ENCODE measurements at places on chromosomes 4 and X.
A peak's percentile ranks its signal among the peaks of the same experiment; 100 is the strongest.

GRCh38 chr4:159305129-159305528, 202.2 kb downstream of the RAPGEF2 start:
- DNase-seq: no peak

DNA sequence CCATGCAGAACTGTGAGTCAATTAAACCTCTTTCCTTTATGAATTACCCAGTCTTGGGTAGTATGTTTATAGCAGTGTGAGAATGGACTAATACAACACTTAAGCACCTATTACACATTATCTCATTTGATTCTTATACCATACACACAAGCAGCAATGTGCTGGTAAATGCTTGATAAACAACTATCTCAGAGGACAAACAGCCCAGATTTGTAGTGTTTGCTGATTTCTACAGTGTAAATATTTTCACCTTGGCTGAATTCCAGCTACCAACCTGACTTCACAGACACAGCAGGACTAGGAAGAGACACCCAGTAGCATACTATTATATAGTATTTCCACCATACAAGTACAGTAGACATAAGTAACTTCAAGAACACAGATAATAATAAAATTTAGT, 406.5 kb upstream of the CNKSR2 start:
- no peak for DNase-seq

DNA sequence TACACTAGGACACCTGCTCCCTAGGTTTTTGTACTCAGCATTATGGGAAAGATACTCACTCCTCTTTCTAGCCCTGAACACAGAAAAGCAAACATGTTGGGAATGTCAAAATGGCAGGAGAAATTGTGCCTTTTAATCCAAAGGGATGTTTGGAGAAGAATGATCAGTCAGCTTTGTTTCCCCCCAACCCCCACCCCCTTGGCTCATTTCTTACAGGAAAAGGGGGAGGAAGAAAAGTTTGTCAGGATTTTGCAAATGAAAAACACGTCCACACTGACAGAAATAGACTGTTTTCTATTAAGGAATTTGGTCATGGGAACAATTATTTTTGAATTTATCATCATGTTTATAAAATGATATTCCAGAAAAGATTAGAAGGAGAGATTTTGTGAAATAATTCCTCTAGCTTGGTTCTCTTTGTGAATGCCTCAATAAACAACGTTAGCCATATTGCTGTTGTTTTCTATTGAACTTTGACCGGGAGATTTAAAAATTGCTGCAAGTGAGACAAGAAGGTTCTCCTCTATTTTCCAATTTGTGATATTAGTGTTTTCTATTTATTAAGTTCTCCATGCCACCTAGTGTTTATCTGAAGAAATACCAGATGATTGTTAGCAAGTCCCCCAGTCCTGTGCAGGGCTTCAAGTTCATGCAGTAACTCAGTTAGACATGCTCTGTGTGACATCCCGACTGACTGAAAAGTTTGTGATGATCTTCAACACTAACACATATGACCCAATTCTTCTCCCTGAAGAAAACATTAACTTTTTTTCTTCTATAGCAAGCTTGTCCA, 31.3 kb upstream of the TFDP3 start:
- no peak for DNase-seq

GRCh38 chr4:68249434-68249833, 3.9 kb upstream of the TMPRSS11B start:
- no peak for DNase-seq

GRCh38 chrX:35244796-35245508, 302.4 kb downstream of the FAM47B start:
- DNase-seq: no peak

DNA sequence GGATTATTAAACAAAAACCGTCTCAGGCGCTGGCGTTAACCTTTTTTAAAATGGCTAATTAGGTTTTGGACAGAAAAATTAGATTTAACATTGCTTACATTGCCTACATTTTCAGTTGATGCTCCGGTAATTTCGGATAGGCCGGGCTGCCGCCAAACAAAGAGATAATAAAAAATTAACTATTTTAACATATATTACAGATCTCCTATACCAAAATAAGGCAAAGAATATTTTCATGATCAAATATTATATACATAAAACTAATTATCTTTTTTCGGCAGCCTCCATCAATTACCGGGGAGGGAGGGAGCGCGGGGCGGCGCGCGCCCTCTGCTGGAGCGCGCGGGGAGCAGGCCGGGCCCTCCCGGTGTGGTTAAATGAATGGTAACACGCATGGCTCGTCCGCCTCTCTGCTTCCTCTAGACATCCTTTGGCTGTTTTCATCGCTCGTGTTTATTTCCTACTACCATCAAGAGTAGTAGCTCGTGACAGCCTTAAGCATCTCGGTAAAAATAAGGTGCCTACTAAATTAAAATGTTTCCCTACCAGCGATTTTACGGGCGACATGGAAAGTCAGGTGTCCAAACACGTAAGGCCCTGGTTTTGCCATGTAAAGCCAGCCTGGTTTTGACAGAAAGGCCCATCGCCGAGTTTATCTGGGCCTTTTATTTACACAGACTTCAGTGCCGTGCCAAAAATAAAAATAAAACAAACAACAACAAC, 52.4 kb upstream of the TMEM33 start:
- DNase-seq: no peak

DNA sequence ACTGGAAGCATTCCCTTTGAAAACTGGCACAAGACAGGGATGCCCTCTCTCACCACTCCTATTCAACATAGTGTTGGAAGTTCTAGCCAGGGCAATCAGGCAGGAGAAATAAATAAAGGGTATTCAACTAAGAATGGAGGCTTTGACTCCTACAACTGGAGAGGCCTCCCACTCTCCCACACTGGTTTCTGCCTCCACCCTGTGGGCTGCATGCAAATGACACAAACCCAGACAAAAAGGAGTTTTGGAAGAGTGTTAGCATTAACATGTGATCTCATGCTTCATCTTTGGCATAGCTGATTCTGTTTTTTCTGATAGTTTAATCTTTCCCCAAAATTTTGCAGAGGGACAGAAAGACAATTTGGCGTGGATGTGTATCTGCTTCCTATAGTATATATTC, 80.8 kb upstream of the IQCM start:
- no peak for DNase-seq

- DNase-seq: no peak
Measured at GRCh38 chr4:41452484-41453225, 85.3 kb upstream of the LIMCH1 start.

GRCh38 chr4:930827-931193, 1.3 kb downstream of the GAK start:
- no peak for DNase-seq

GRCh38 chr4:82517043-82517442, 44.7 kb downstream of the TMEM150C start:
- DNase-seq: peak; percentile 20

- DNase-seq: no peak
Measured at GRCh38 chr4:108556588-108557200, 63.7 kb upstream of the RPL34 start.

DNA sequence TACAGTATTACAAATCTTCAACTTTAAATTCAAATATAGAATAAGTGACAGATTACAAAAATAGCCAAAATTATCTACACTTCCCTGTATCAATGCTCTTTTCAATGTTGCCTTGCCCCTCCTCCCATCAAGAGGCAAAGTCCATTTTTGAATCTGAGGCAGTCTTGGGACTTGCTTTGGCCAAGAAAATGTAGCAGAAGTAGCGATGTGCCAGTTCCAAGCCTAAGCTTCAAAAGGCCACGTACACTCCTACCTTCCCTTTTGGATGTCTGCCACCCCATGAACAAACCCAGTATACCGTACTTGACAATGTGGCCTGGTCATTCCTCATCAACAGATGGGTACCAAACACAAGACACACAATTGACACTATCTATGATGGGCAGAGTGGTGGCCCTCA, 24.1 kb downstream of the SEC24D start:
- DNase-seq: no peak

GRCh38 chrX:15356444-15356843, 21.1 kb upstream of the PIGA start:
- no peak for DNase-seq

DNA sequence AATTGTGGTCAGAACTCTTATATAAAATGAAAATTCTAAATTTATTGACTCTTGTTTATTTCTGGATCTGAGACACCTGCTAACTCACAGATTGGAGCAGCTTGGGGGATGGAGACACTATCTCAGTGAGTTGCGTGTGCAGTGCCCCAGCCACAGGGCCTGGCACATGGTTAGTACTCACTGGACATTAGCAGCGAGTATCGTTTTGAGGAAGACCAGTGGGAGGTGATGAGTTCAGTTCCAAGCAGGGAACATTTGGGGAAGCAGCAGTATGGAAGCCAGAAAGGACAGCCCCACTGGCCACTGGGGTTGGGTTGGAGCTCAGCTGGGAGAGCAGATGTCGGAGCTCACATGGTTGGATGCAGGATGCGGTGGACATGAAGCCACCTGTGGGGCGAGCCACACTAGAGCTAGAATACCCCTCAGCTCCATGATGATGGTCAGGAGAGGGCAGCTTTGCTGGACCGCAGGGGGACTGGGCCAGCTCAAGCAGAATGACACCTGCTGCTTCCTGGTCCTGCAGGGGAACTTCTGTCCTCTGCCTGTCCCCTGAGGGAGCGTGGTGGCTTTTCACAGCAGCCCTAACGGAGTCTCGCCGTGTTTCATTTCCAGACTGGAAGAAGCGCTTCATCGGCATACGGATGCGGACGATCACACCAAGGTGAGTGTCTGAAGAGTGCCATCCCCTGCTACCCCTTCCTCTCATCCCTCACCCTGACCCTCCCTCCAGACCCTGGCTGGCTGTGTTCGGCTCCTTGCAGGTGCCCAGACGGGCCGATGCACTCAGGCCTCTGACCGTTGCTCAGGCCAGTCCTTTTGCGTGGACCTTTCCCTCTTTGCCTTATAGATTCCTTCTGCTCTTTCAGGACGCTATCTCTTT, 32.5 kb downstream of the HTRA3 start:
- no peak for DNase-seq

DNA sequence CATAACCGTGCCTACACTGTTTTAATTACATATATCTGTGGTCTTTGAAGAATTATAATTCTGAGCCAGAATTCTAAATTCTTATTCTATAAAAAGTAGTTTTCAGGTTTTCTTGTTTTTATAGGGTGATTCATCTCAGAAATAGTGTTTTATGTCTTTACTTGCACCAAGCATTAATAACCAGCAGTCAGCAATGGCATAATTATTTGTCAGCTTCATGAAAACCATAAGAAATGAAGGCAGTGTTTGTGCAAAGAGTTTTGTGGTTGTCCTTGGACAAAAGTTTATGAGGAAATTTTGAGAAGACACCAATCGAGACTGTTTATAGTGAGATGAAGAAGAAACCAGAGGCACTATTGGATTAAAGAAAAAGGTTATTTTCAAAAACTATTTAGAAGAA, 37.2 kb downstream of the EDNRA start:
- peak; percentile 56 for DNase-seq

GRCh38 chr4:101290654-101291053, 56.7 kb downstream of the PPP3CA start:
- DNase-seq: no peak
